ENCODE measurements at places on chromosomes 7 and 10.

DNA sequence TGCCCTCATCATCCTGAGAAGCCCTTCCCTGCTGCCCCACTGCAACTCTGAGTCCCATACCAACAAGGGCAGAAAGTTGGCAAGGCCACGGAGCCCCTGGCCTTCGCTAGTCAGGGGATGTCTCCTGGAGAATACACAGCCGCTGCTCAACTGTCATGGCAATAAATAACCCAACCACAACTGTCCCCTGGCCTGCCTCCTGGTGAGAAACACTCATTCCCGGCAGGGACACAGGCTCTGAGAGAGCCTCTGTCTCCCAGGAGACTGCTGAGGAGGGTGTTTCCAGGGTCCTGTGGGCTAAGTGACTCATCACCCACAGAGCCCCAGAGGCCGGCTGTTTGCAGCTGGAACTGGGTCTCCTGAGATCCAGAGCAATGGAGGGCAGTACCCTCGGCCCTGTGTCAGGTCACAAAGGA lies 354.1 kb downstream of the TNS3 start:
- no peak for DNase-seq

DNA sequence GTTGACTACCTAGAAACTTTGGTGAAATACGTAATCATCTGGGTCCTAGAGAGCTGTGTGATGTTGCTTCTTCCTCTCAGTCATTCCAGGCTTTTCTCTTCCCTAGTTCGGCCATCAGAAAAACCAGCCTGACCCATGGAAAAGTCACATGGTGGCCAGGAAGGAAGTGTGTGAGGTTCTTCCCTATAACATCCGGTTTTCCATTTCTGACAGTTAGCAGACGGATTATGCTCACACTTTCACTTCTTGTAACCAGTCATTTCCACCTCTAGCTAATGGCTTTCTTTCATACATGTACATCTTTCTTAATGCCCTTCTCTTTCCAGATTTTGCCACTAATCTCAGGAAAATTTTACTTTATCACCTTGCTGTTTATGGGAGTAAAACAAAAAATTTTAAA lies 110.0 kb upstream of the GLCCI1 start:
- DNase-seq = no peak

DNA sequence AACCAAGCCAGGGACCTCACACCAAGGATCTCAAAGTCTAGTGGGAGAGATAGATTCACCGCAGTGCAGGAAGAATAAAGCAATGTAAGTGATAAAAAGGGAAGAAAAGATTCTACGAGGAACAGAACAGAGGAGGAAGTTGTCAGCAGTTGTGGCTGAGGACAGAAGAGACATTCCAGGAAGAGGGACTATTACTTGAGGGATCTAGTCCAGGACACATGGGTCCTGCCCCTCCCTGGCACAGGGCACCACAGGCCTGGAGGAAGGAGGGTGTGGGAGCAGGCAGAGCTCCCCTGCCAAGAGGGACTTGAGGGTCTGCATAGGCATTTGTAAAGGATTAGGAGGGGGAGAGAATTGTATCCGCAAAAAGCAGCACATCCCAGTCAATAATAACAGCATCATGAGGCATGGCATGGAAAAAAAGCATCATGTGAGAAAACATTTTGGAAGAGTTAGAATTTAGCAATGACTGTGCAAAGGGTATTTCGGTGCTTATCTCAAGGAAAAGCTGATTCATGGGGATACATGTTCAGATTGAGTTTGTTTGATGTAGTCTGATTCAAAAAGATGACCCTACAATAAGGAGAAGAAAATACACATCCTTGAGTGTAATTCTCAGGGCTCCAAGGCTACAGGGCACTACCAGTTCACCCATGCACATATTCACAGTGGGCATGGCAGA lies 12.7 kb downstream of the C10orf71 start:
- DNase-seq = no peak

- DNase-seq = no peak
Measured at GRCh38 chr10:4635883-4636282, 190.1 kb upstream of the AKR1E2 start.

- DNase-seq = no peak
Measured at GRCh38 chr7:6306471-6306870, 34.0 kb upstream of the CYTH3 start.

GRCh38 chr10:85658518-85658917 lies 708.1 kb downstream of the GRID1 start:
- DNase-seq = no peak

- no peak for DNase-seq
Measured at GRCh38 chr7:65338346-65338745, 35.3 kb upstream of the ZNF92 start.

- no peak for DNase-seq
Measured at GRCh38 chr10:99654390-99655175, 4.7 kb upstream of the ENTPD7 start.

DNA sequence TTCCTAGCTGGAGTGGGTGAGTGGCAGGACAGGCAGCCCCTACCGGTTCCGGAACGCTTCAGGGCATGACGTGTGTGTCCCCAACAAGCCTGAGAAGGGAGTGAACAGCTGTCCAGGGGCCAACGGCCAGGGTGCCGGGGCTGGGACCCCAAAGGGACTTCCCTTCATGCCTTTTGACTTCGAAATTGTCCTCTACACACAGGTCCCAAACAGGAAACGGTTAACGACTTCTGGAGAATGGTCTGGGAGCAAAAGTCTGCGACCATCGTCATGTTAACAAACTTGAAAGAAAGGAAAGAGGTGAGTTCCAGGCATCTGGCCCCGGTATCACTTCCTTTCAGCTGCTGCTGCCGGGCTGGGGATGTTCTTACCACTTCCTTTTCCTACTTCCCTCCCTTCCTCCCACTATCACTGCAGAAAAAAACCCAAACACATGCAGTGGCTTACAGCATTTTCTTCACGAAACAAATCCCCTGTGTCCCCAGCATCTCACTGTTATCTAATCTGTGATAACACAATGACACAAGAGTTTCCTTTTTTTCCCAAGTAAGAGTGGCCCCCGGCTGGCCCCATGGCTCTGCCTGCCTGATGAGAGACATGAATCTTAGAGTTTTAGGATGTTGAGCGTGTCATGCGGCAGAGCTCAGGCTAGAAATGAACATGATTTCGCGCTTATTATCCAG lies 63.2 kb downstream of the MKI67 start:
- DNase-seq = peak; percentile 54

GRCh38 chr10:4656576-4657194 lies 169.3 kb upstream of the AKR1E2 start:
- peak; percentile 49 for DNase-seq

- no peak for DNase-seq
Measured at GRCh38 chr7:96337519-96337918, 15.6 kb upstream of the SLC25A13 start.

- no peak for DNase-seq
Measured at GRCh38 chr7:133950855-133951254, 176.3 kb upstream of the LRGUK start.

DNA sequence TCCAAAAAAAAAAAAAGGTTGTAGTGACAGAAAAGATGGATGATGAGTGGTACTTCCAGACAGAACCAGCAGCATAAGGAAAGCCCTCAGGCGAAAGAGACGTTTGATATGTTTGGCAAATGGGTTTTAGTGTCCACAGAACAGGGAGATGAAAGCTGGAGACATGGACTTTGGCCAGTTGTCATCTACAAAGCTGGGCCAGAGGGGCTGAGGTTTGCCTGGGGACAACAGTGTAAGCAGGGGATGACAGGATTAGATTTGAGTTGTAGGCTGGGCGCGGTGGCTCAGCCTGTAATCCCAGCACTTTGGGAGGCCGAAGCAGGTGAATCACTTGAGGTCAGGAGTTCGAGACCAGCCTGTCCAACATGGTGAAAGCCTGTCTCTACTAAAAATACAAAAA lies 47.8 kb upstream of the ELN start:
- DNase-seq = no peak

- DNase-seq = no peak
Measured at GRCh38 chr7:118311121-118311836, 86.8 kb downstream of the ANKRD7 start.

GRCh38 chr7:26365077-26365900 lies 73.6 kb downstream of the SNX10 start:
- peak; percentile 32 for DNase-seq

DNA sequence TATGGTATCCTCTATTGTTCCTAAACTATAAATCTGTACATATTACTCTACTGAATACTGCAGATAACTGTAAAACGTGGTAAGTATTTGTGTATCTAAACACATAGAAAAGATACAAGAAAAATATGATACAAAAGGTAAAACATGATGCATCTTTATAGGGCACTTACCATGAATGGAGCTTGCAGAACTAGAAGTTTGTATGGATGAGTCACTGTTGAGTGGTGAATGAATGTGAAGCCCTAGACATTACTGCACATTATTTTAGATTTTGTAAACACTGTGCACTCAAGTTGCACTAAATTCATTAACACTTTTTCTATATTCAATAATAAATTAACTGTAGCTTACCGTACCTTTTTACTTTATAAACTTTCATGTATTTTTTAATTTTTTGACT lies 357.5 kb downstream of the ZWINT start:
- no peak for DNase-seq

GRCh38 chr10:69382382-69383117 lies 34.2 kb downstream of the TACR2 start:
- DNase-seq = no peak

- no peak for DNase-seq
Measured at GRCh38 chr7:101232141-101232850, 5.3 kb downstream of the CLDN15 start.

DNA sequence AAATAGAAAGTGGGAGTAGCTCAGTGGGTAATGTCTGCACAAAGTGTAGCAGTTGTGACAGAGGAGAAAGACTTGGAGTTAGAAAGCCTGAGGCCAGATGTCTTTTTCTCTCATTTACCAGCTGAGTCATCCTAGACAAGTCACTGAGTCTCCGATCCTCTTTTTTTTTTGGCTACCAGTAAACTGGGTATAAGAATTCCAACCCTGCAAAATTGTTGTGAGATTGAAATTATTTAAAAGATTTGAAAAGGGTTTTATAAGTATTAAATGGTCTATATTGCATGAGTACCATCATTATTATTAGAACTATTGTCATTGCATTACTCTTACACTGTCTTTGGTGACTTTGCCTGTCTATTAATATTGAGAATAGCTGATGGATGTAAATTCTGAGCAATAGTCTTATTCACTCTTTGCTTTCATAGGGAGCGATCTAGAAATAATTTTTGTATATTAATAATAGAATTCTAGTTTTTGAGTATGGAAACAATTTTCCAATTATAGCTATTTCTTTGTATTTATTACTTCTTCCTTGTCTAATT lies 74.0 kb downstream of the ARID5B start:
- DNase-seq = no peak

DNA sequence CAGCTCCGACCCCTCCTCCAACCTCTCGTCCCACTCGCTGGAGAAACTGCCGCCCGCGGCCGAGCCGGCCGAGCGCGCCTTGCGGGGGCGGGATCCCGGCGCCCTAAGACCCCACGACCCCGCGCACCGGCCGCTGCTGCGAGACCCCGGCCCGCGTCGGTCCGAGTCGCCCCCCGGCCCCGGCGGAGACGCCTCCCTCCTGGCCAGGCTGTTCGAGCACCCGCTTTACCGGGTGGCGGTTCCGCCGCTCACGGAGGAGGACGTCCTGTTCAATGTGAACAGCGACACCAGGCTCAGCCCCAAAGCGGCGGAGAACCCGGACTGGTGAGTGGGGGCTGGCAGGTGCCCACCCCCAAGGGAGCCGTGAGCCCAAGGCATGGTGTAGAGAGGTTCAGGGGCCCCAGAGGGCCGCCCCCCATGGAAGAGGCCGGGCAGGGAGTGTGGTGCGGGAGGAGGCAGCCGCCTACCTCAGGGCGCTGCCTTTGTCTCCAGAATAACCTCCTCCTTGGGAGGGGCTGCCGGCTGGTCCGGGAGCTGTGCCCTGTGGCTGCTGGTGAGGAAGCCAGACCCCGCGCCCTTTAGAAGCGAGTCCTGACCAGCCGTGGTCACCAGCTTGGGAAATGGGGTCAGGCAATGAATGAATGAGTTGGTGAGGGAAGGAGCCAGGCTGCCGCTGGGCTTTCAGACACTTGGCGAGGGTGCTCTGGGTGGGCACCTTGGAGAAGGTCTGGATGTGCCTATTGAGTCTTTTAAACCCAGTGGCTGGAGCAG lies 1.3 kb downstream of the FAM20C start:
- no peak for DNase-seq

DNA sequence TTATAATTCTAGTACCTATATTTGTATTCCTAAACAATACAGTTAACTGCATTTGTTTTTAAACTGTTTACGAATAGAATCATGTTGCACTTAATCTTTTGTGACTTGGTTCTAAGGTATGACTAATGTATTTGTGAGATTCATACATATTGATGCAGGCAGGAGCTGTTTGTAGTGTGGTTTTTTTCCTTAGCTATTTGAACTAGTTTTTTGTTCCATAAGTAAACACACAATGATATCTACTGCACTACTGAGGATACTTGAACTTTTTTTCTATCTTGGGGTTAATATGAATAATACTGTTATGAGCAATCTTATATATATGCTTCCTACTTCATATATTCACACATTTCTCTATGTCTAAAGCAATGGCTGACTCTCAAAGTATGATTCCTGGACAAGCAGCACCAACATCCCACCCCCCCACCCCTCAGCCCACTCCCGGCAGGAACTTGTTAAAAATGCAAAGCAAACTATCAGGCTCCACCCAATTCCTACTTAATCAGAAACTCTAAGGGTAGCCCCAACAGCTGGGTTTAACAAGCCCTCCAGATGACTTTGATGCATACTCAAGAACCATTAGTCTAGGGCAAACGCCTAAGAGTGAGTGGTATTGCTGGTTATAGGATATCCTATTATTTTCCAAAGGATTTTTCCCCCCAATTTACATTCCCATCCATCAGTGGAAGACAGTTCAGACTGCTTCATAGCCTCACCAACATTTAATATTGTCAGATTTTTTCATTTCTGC lies 25.8 kb downstream of the BRAF start:
- no peak for DNase-seq

DNA sequence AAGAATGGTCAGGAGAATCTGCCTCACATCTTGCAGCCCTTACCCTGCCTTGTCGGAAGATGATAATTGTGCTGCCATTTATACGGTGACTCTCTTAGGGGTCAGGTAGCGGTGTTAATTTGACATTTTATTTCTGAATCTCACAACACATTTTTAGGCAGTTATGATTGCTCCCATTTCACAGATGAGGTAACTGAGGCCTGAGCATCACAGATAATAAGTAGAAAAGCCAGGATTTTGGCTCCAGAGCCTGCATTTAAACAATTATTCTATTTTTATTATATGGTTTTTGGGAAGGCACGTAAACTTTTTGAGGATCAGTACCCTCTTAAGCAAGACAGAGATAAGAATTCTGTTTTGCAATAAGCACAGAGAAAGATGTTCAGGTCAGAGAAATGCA lies 77.3 kb upstream of the SEPHS1 start:
- no peak for DNase-seq

GRCh38 chr7:139981511-139981895 lies 81.2 kb downstream of the PARP12 start:
- no peak for DNase-seq

- DNase-seq = no peak
Measured at GRCh38 chr10:50635286-50635685, 11.5 kb upstream of the SGMS1 start.

GRCh38 chr7:155001756-155002410 lies 1.0 kb downstream of the PAXIP1 start:
- peak; percentile 19 for DNase-seq

Measured in activated naive CD4-positive, alpha-beta T cell treated with Interleukin-2 at 50 U/mL for 16 hours (primary cell).